ENCODE measurements at places on chromosomes 6 and 20. TPM values are rescaled to one million over a fixed set of nuclear protein-coding genes. Genes with fewer than 3 reads are reported as not detected.

DNA sequence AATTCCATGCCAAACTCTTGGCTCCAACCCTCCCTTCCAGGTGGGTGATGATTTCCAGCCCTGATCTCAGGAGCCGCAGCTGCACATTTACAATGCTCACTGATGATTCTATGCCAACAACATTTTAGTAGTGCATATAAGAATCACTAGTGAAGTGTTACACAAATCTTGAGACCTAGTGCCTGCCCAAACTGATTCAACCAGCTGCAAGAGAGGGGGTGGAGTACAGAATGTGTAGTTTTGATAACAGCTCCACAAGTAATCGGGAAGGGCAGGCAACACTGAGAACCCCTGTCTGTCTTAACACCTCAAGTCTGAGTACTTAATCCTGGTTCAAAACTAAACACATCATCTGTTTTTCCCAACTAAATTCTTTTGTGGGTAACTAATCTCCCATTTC lies 91.7 kb downstream of the PRDM1 start:
- DNase-seq = no peak

GRCh38 chr6:150352321-150353296 lies 16.2 kb upstream of the IYD start:
- DNase-seq = no peak

GRCh38 chr6:123604067-123604466 lies 32.7 kb downstream of the TRDN start:
- DNase-seq = no peak

DNA sequence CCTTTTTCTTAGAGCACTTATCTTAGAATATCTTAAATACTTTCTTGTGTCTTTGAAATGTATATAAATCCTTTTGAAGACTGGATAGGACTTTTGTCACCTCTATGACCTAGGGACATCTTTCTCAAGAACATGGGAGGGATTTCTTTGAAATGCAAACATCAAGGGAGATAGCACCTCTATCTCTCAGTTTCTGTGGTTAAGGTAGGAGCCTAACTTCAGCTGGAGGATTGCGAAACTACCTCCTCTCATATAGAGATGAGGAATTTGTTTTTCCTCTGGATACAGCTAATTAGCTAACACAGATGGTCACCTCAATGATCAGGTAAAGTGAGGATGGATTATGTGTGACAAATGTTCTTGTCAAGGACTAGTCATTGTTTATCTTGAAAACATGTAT lies 631.3 kb upstream of the IMPG1 start:
- DNase-seq = no peak

Gene TLDC2
- 0.62 TPM for polyA plus RNA-seq

DNA sequence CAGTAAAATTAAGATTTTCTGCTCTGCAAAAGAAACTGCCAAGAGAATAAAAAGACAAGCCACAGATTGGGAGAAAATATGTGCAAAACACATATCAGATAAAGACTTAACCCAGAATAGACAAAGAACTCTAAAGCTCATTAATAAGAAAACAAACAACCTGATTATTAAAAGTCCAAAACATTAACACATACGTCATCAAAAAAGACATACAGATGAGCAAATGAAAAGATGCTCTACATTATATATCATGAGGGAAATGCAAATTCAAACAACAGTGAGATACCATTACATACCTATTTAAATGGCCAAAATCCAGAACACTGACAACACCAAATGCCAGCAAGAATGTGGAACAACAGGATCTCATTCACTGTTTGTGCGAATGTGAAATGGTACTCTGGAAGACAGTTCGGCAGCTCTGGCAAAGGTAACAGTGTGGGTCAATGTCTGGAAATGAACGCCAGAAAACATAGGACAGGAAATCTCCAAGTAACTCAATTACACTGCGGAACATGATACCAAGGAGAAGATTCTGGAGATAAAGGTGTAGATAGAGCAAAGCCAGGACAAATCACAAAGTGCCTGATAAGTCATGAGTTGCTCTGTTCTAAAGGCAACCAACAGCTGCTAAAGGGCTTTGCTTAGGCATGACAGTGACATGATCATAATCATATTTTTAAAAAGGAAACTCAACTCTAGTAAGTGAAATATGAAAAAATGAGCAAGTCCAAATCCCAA lies 96.8 kb downstream of the PDE10A start:
- no peak for DNase-seq

Gene TCP11
- polyA plus RNA-seq = not detected

Gene TNFRSF6B
- 26.2 TPM for polyA plus RNA-seq

- DNase-seq = no peak
These were observed 19.8 kb downstream of the XRN2 start for GRCh38 chr20:21322921-21323331.

DNA sequence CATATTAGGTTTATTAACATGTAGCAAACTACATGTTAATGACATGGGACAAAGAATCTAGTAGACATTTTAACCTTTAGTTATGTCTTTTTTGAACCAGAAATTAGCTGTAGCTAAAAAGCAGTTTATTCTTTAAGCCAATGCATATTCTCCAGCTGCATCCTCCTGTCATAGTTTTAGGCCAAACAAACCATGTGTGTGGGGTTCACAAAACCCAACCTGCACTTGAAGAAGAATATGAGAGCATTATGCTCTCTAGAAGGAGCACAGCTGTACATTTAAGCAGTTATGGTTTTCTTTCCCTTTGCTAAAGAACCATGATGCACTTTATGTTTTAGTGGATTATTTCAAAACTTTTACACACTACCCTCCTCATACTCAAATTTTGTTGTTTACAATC lies 46.2 kb downstream of the AKIRIN2 start:
- DNase-seq = no peak

Gene MCHR2
- not detected for polyA plus RNA-seq

Gene OVOL2
- polyA plus RNA-seq = 8.5 TPM

GRCh38 chr6:125252891-125253290 lies 48.9 kb downstream of the HDDC2 start:
- no peak for DNase-seq

- no peak for DNase-seq
These were observed 248.5 kb downstream of the BTBD3 start for GRCh38 chr20:12166053-12166717.

Gene COL21A1
- 1.4 TPM for polyA plus RNA-seq

- DNase-seq = peak; percentile 97
These were observed at the start of gene TRIM27 for GRCh38 chr6:28923318-28924102. TRIM27 (minus strand) TSS chr6:28923985; CDS start chr6:28923632, 353 bp downstream.

Gene LTB
- 4.2 TPM for polyA plus RNA-seq

- DNase-seq = no peak
These were observed 47.1 kb upstream of the IFNGR1 start for GRCh38 chr6:137266309-137266586.

GRCh38 chr6:11917951-11918738 lies 94.0 kb upstream of the HIVEP1 start:
- peak; percentile 83 for DNase-seq

Gene RAE1
- 12.1 TPM for polyA plus RNA-seq

GRCh38 chr20:58116505-58116904 lies 111.9 kb downstream of the ANKRD60 start:
- no peak for DNase-seq

DNA sequence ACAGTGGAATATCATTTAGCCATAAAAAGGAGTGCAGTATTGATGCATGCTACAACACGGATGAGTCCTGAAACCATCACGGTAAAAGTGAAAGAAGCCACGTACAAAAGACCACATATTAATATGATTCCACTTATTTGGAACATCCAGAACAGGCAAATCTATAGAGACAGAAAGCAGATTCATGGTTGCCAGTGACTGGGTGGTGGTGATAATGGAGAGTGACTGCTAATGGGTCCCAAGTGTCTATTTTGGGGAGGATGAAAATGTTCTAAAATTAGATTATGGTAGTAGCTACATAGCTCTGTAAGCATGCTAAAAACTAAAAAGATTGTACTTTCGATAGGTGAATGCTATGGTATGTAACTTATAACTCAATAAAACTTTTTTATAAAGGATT lies 18.4 kb upstream of the CCND3 start:
- DNase-seq = no peak

Gene LY6G6F
- polyA plus RNA-seq = not detected

Gene RIPPLY2
- not detected for polyA plus RNA-seq

DNA sequence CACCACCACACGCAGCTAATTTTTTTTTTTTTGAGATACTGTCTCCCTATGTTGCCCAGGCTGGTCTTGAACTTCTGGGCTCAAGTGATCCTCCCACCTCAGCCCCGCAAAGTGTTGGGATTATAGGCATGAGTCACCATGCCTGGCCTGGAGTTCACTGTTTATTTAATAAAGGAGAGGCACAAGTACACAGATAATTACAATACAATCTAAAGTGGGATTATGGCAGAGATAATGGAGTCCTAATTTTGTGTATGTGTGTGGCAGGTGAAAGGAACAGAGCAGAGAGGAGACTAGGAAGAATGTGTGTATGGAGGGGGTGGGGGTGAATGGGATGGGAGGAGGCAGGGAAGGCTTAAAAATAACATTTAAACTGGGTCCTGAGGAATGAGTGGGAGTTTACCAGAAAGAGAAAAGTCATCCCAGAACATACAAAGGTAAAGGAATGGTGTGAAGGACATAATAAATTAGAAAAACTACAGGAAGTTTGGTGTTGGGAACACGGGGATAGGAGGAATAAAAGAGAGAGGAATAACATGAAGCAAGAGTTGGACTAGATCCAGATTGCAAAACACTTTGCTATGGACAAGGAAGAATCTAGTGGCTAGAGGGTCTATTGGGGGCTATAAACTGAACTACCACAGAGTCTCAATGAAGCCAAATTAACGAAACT lies 4.4 kb downstream of the NCOA5 start:
- peak; percentile 45 for DNase-seq

GRCh38 chr6:29953686-29954085 lies 11.4 kb downstream of the HLA-A start:
- DNase-seq = no peak

DNA sequence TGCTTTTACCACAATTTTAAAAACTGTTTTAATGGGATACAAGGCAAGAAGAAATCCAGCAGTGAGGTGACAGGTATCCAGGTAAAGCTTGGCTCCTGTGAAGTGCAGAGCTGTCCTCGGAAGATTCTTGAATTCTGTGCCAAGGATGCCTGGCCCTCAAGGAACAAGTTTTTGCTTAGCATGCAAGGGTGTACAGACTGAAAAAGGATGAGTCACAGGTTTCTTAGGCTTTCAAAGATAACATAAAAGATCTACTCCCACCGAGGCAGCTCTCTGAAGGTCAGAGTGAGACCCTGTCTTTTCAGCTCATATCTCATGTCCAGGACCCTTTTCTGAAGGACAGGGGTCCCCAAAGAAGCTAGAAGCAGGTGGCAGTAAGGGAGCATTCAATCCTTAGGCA lies 83.3 kb downstream of the CHD6 start:
- DNase-seq = no peak

DNA sequence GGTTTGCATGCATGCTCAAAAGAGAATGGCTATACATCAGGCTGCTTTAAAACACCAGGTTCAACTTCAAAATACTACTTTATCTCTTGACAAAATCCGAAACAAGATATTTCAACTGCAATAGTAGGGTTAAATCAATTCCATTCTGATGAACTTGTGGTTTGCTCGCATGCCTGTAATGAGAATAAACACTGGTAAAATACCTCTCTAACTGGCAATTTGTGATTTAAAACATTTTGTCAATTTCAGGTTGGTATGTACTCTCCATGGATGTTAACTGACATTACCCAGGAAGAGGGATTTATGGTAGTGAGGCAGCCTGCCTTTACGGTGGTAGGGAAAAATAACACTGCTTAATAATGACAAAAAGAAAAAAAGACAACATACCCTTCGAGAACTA lies 74.4 kb downstream of the MBOAT1 start:
- DNase-seq = no peak

GRCh38 chr20:9574181-9574580 lies 59.8 kb downstream of the LAMP5 start:
- no peak for DNase-seq

DNA sequence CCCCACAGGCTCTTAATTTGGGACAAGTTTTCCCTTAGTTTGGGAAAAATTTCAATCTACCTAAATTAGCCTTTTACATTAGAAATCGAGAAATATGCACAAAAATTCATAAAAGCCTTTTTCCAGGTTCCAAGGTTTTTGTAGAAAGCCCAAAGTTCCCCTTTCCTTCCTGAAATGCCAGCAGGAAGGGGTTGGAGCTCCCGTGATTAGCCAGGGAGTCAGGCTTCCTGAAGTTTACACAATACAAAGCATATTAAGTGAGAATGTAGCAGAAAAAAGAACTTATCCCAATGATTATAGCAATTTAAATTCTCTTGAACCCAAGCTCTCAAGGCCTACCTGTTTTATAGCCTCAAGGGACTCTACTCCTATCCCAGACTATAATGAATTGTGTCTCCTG lies 39.1 kb downstream of the SYNJ2 start:
- DNase-seq = no peak

DNA sequence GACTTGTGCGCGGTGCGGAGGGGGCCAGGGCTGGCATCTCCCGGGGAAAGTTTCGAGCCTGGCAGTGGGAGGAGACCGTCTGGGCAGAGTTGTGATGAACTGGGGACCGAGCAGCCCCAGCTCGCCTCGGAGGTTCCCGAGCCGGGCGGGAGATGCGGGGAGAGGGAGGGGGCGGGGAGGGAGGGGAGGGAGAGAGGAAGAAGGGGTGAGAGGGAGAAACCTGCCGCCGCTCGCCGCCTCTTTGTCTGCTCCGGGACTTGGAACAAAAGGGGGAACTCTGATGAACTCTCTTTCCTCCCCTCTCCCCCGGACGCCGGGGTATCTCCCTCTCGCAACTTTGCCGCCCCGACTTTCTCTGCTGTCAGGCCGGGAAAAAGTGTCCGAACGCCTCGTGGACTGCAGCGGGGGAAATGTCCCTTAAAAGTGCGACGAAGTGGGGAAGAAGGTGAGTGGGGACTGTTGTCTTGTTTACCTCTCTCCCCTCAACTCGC lies 72.7 kb downstream of the SOX4 start:
- peak; percentile 70 for DNase-seq

DNA sequence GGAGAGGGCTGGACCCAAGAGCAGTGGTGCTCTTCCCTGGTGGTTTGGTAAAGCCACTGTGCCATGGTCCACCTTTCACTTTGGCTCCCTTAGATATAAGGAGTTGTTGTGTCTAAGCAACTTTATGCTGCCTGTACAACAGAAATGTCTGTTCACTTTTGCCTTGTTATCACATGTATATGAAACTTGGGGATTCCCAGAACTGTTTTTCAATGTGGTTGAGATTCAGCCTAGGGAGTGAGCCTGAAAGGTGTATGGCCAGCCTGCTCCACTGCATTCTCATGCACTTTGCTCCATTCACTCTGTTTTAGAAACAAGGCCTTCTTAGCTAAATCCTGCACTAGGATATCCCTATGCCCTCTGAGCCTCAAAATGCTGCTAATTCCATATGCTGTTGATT lies 234.5 kb upstream of the THEMIS start:
- no peak for DNase-seq

DNA sequence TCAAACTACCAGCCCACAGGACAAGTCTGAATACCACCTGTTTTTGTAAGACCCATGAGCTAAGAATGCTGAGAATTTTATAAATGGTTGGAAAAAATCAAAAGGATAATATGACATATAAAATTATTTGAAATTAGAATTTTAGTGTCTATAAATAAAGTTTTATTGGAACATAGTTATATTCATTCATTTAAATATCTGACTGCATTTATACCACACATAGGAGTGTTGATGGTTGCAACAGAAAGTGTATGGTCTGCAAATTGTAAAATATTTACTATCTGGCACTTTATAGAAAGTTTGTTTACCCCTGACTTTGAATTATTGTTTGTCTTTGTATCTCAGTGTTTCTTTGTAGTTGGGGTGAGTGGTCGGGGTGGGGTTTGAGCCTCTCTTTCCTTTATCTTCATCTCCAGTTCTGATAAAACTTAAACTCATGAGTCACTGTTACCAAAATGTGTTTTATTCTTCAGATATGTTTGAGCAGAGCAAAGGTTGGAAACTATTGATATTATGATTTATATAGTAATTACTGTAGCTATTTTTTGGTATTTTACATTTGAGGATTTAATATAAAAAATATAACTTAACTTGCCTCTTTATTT lies 55.5 kb downstream of the CD2AP start:
- no peak for DNase-seq

GRCh38 chr6:29490552-29490951 lies 2.8 kb upstream of the MAS1L start:
- no peak for DNase-seq

Data from stomach (tissue), 19 donors.